ENCODE measurements at places on chromosomes 6 and 20.

GRCh38 chr6:41680182-41680965 lies 42.1 kb downstream of the MDFI start:
- no peak for DNase-seq

GRCh38 chr6:158662607-158662953 lies 12.7 kb downstream of the SYTL3 start:
- no peak for DNase-seq

DNA sequence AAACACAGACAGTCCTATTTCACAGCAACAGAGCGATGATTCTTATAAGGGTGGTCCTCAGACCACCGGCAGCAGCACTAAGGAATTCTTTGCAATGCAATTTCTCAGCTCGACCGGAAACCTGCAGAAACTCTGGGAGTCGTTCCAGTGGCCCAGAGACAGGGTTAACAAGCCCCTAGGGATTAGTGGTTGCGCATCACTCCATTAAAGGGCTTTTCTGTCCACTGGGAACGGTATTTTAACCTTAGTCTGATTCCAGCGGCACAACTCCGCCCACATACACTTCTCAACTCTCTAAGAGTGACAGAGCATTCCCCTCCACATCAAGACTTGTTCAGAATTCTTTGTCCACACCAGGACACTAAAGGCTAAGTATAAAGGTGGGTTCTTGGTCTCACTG lies 341.5 kb downstream of the TFAP2A start:
- DNase-seq = no peak

GRCh38 chr6:135073756-135074393 lies 19.3 kb upstream of the HBS1L start:
- no peak for DNase-seq

- no peak for DNase-seq
Measured at GRCh38 chr20:22353586-22353985, 230.8 kb downstream of the FOXA2 start.

Measured in activated CD4-positive, CD25-positive, alpha-beta regulatory T cell treated with anti-CD3 and anti-CD28 coated beads, Interleukin-2, amount 50 U/mL, for 72 hours (primary cell).